ENCODE measurements at places on chromosomes 4 and X.

- DNase-seq: no peak
Measured at GRCh38 chr4:87950493-87950892, 25.0 kb upstream of the SPP1 start.

GRCh38 chrX:106415276-106415895, 196.4 kb upstream of the RADX start:
- DNase-seq: no peak

DNA sequence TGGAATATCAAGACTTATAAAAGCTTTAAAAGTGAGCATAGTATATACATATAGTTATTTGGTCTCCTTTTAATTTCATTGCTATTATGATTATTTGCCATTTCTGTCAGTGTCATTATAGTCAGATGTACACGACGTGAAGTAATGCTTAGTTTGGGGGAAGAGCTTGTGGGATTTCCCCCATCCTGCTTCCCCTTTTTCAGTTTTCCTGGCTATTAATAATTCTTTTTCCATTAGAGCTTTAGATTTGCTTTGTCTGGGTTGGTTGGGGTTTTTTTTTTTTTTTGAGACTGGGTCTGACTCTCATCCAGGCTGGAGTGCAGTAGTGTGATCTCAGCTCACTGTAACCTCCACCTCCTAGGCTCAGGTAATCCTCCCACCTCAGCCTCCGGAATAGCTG, 5.4 kb downstream of the ABCE1 start:
- no peak for DNase-seq

DNA sequence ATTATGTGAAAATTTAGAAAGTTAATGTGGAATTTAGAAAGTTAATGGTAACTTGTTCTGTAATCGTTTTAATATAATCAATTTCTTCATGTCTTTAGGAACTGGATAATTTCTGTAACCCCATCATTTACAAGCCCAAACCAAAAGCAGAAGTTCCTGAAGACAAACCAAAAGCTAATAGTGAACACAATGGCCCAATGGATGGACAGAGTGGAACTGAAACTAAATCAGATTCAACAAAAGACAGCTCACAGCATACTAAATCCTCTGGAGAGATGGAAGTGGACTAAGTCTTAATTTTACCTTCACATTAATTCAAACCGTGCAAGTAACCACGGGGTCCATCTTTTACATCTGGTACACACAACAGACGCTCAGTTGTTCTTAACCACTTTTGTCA, 48.1 kb upstream of the PLK4 start:
- no peak for DNase-seq

GRCh38 chr4:165209796-165210195, 2.4 kb downstream of the KLHL2 start:
- no peak for DNase-seq

GRCh38 chrX:74458736-74459135, 37.4 kb downstream of the SLC16A2 start:
- DNase-seq: no peak

- DNase-seq: no peak
Measured at GRCh38 chrX:17361620-17362019, 13.4 kb upstream of the NHS start.

DNA sequence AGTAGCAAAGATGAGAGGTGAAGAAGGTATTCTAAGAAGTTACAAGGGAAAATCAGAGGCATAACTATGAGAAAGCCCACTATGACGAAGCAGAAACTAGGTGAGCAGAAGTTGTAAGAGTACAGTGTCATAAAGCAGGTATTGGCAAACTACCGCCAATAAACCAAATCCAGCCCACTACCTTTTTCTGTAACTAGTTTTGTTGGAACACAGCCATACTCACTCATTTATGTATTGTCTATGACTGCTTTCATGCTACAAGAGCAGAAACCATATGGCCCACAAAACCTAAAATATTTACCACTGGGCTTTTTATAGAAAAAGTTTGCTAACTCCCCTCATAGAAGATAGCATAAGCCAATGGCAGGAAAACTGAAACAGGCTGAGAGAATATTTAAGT, 31.8 kb upstream of the ZCCHC13 start:
- no peak for DNase-seq

DNA sequence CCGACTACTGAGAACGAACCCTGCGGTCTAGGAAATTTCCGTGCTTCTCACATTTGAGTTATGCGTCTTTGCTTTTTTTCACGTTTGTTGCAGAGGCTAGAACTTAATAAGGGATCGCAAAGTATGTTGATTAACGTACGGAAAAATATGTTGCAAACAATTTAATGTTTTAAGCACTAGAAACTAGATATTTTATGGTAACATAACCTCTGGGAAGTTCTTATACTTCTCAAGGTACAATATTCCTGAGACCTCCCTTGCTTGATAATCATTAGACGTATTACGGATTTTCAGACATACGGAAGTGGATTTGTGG, 639 bp upstream of the PRDM5 start:
- no peak for DNase-seq

DNA sequence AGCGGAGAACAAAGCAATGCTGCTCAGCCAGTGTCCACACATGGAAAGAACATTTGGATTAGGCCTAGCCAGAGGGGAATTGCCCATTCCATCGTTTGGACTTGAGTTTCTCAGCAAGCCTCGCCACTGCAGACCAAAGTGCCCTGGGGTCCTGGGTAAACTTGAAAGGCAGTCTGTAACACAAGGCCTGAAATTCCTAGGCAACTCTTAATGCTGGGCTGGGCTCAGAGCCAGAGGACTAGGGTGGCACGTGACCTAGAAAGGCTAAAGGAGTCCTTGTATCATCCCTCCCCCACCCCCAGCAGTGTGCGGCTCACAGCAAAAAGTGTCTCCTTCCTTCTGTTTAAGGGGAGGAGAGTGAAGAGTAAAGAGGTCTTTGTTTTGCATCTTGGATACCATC, 210.4 kb upstream of the ARX start:
- no peak for DNase-seq

DNA sequence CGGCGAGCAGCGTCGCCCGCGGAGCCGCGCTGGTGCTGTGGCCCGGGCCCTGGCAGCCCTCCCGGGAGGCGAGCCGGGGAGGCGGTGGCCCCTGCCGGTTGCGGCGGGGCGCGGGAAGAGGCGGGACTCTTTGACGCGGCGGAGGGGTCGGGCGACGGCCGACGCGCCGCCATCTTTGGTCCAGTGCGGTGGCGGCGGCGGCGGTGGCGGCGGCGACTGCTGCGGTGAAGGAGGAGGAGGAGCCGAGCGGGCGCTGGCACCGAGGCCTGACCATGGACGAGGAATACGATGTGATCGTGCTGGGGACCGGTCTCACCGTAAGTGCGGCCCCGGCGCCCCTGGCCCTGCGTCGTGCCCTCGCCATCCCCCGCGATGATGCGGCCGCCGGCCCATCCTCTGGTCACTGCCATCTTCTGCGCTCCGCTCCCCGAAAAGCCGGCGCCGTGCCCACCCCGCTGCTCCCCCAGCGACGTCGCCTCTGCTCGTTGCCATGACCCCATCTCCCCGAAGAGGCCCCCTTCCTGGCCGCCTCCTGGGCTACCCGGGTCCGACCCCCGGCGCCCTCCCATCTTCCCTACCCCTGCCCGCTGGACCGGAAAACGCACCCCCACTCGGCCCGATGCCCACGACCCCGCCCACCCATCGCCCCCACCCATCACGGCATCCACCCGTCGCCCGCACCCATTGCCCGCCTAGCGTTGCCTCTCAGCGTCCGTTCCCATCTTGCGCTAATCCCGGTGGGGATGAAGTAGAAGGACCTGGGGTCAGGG, at the start of gene GDI1:
GDI1 (plus strand) TSS at position 172 of the 770 bp plus-strand sequence; CDS start at position 273, 101 bp downstream.
- peak; percentile 77 for DNase-seq

DNA sequence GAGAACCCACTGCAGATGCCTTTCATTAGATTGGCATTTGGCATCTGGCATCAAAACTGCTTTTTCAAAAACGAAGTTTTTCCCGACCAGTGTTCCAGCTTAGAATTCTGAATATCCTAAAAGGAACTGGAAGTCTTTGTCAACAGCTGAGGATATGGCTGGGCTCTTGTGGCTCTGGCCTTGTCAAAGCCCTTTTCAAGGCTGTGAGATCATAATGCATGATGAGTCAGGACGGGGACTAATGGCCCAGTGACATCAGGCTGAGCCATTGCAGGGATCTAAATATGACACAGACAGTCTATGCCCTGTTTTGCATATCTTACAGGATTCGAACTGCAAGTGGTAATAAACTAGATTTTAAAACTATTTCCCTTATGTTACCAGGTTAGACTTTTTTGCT, 306.4 kb downstream of the PTTG2 start:
- DNase-seq: peak; percentile 48

DNA sequence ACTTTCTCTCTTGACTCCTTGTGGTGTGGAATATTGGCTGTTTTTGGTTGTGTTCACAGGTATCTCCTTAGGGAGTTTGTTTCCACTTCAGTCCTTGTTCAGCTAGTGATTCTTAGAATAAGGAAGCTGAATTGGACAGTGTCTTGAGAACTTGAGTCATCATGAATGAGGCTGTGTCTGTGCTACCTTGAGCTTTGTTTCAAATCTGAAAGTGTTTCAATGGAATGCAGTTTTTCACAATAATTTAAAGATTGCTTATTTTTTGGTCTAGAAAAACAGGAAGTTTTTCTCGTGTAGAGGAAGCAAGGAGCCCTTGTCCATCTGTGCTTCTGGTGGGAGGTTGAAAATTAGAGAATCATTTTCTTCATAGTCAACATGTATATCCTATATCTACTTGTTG, 76.5 kb downstream of the ZNF518B start:
- DNase-seq: no peak

GRCh38 chr4:155140889-155141288, 67.5 kb upstream of the NPY2R start:
- DNase-seq: no peak

GRCh38 chr4:48337731-48338130, 3.6 kb upstream of the SLAIN2 start:
- DNase-seq: no peak

DNA sequence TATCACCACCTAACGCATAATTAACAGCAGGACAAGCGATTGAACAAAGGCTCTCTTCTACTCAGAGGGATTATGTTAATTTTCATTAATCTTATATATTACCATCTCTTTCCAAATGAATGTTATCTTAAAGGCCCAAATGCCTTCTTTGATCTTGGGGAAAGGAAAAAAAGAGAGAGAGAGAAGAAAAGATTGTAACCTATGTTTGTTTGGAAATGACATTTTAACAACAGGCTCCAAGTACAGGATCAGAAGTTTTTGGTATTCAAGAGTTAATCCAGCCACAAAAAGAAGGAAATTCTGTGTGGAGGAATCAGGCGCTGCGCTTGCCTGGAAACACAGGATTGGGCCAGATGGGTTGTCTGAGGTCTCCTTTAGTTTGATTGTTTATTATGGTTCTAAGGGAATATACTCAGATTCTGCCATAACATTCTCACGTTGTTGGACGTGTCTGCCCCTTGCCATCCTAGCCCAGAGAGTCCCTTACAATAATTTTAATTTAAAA, 100.7 kb upstream of the STX18 start:
- no peak for DNase-seq

DNA sequence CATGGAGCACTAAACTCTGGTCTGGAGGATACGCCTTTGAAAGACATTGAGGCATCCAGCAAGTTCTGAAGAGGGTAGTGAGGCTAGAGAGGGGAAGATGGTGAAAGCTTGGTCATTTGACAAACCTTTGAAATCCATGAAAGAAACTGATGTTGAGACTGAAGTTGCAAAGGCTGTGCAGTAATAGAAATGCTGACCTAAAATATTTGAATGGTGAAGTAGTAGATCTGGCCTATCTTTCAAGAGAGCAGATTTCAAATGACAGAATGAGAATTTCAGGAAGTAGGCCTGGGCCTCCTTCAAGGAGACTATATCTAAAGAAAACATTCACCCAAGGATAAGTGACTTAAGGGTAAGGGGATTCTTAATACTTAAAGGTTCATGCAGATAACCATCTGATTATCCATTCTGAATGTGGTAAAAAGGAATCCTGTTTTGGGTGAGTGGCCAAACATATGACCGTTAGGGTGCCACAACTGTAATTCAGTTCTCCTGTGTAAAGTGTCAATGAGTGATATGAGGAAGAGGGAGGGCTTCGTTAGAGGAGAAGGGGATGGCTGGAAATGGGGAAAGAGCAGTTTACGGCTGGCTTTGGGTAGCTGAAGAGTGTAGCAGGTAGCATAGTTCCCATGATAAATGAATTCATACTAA, 62.2 kb downstream of the AMELX start:
- no peak for DNase-seq

DNA sequence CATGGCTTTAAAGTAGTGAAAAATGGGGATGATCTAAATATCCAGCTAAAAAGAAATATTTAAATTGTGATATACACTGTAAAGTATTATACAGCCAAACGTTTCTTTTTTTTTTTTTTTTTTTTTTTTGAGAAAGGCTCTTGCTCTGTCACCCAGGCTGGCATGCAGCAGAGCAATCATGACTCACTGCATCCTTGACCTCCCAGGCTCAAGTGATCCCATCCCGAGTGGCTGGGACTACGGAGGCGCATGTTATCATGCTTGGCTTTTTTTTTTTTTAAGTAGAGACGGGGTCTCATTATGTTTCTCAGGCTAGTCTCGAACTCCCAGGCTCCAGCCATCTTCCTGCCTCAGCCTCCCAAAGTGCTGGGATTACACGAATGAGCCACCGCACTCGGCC, 17.1 kb downstream of the SMIM14 start:
- no peak for DNase-seq

- DNase-seq: no peak
Measured at GRCh38 chr4:33107814-33108213, 2387.6 kb downstream of the PCDH7 start.

DNA sequence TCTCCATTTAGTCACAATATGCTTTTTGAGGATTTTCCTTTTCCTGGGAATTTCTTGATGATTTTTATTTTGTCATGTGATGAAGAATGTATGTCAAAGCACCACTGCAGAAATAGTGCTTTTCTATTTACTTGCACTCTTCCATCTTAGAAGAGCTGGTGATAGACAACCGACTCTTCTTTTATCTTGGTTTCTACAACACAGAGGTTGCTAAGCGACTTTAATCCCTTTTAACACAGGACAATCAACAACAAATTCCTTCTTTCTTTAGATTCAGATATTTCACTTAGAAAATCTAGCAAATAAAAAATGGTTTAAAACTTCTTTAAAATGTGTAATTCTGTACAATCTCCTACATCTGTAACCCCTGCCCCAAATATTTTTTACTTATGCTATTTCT, 34.6 kb downstream of the TET2 start:
- no peak for DNase-seq

- no peak for DNase-seq
Measured at GRCh38 chr4:114785570-114785969, 187.0 kb downstream of the UGT8 start.

DNA sequence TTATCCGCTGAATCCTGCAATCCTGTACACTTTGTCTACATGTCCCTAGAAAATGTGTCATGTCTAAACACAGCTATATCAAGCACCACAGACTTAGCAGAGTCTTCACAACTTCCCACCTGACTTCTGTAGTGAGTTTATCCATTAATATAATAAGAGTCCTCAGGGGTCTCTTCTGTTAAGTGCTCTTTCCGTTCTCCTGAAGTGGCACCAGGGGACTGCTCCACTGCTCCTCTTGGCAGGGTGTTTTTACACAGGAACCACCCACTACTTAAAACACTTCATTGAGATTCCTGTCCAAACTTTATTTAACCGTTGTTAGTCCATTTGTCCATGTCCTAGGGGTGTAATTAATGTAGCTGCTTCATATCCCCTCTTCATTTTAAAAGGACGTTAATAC, 1000.4 kb downstream of the STPG2 start:
- DNase-seq: no peak

- no peak for DNase-seq
Measured at GRCh38 chr4:102076622-102077021, 268.7 kb downstream of the SLC39A8 start.

Data from frontal cortex (tissue), 4 donors.